SIG-M5 (cell line): ENCODE measurements at places on chromosomes 5 and 9.

GRCh38 chr9:82588301-82589180, 474.4 kb downstream of the RASEF start:
- DNase-seq = no peak

GRCh38 chr9:2872250-2872930, 28.5 kb upstream of the PUM3 start:
- no peak for DNase-seq

- no peak for DNase-seq
Measured at GRCh38 chr5:156942064-156942463, 21.0 kb downstream of the TIMD4 start.

DNA sequence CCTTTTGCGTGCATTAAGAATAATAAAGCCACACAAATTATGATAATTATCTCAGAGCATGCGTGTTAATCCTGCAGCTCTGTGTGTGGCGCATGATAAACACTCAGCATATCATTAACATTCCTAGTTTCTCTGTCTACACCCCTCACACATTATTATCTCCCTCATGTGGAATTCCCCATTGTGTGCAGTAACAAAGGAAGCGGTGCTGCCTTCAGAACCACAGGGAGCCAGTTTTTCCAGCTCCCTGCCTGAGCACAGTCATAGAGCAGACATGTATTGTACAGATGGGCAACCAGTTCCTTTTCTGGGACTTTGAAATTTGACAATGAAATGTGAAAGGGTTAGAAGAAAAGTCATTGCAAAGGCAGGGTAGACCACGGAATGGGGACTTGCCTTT, 1365.5 kb upstream of the CDH9 start:
- no peak for DNase-seq

- no peak for DNase-seq
Measured at GRCh38 chr5:38051711-38052511, 206.4 kb upstream of the EGFLAM start.

DNA sequence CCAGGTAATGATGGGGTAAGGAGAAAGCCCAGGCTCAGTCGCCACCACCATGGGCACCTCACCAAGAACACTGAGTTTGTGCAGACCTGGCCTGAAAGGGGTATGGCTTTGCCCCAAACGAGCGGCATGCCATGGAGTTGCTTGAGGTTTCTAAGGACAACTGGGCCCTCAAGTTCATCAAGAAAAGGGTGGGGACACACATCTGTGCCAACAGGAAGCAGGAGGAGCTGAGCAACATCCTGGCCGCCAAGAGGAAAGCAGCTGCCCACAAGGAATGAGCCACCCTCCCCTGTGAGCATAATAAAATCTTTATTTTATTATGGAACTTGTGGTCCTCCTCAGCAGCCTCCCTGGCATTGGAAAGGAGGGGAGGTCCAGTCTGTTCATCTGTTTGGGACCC, 23.8 kb downstream of the CD14 start:
- no peak for DNase-seq

DNA sequence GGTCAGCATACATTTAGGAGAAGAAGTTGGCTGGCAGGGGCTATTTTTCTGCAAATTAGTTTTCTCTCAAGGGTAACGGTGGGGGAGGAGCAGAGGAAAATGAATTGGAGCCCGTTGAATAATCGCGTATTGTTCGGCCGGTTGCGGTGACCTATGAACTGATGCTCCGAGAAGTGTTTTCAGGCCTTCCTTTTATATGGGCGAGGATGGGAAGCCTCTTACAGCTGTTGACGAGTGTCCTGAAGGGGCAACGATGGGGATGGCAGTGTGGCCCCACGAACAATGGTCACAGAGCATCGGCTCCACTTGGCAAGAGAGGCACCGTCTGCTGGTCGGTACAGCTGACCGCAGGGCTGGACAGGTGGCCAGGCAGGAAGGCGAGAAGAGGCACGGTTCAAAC, 400.7 kb downstream of the ZSWIM6 start:
- DNase-seq = no peak

GRCh38 chr9:69549310-69550202, 122.6 kb downstream of the APBA1 start:
- DNase-seq = no peak

GRCh38 chr5:123209502-123210027, 120.5 kb downstream of the PRDM6 start:
- DNase-seq = no peak

DNA sequence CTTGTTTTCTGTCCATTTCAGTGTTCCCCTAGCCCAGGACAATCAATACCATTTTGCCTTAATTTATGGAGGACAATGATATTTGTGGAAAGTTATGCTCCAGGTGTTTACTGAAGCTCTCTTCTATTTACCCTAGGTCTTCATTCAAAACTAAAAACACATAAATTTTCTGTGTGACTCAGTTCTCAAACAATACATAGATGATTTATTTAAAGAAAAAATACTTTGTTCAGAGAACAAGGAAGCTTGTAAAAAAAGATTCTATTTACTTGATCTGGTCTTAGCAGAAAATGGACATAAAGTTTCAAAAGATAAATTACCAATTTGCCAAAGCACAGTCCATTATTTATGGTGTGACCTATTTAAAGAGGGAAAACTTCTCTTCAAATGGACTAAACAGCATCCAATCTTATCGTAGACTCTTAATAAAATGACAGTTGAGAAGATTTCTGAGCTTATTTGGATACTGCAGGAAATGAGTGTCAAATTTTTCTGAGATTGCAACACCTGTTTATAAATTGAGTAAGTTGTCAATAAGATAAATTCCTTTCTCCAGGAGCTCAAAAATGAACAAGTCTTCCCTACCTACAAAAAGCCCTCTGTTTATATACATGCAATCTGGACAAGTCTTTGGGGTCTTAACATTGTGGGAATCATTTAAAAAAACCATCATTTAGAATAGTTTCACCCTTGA, 627.2 kb downstream of the PSAT1 start:
- DNase-seq = no peak

- DNase-seq = no peak
Measured at GRCh38 chr5:61706751-61707150, 374.7 kb downstream of the ZSWIM6 start.

DNA sequence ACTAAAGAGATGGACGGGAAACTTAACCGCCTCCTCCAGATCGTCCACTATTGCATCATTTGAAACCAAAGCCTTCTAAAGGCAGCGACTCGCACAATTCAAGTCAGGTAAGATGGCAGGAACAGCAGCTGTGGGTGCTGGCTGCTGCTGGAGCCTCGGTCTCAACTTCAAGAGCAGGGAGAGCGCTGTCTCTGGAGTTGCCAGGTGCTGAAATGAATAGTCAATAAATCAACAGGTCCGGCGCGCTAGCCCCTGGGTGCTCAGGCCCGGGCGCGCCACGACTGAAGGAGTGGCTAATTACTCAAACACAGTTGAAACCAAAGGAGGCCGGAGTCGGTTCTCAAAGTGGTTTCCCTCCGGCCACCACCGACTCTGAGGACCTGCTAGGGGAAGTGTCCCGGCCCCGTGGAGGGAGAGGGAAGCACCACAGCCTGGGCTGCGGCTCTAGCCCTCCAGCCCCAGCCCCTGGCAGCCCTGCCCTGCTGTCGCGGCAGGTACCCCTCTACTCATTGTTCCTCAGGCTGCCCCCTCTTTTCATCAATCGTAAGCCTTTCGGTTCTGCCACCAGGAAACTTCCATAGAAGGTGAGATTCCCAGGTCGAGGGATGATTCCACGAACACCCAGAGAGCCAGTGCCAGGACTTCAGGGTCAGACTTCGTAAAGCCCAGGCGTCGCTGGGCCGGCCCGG, 804 bp downstream of the TTC39B start:
- DNase-seq = no peak

GRCh38 chr9:21455320-21455719, 15.1 kb downstream of the IFNA1 start:
- no peak for DNase-seq

- DNase-seq = no peak
Measured at GRCh38 chr9:9341203-9341602, 1271.6 kb downstream of the PTPRD start.

DNA sequence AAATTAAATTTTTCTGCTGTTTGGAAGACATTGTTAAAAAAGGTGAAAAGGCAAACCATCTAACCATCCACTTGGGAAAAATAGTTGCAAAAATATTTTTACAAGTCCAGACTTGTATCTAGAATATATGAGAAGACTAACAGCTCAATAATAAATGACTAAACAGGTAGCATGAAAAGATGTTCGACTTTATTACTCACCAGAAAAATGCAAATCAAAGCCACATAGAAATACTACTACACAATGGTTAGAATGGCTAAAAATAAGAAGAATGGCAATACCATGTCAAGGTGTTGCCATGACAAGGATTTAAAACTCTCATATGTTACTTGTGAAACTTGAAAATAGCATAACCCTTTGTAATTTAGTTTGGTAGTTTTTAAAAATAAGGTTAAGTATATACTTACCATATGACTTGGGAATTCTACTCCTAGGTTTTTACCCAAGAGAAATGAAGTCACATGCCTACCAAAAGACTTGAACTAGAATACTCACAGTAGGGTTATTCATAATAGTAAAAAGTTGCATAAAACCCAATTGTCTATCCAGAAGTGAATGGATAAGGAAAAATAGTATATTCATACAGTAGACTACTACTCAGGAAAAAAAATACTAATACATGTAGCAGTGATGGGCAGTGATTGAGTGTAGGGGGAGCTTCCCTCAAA, 93.8 kb downstream of the VPS13A start:
- no peak for DNase-seq

DNA sequence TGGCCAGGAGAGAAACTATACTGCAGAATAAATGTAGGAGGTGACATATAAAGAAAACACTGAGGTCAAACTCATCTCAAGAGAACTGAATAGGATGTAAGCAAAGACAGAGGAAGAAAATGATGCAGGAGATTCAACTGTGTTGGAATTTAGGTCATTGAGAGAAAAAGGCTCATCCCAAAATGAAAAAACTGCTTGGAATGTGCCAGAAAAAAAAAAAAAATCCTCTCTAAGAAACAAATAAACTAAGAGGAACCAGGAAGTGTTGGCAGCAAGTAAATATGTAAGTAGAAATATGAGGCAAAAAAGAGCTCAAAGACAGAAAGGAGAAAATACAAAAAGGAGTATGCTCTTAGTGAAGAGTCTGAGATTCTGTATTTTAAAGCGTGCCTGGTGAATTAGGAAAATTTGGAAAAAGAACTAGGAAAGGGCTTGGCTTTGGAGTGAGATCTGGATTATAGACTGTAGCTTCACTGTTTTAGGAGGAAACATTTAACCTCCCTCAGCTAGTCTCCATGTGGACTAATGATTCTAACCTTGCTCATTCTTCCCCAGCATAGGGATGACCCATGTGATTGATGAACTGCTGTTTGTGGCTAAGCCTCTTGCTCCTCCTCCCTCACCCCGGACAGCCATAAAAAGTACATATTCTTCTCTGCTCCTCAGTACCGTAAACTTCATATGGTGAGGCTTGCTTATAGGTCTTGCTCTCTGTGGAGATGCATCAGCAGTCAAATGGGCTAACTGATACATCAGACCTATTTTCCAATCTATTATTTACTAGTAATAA, 185.6 kb upstream of the POU5F2 start:
- DNase-seq = no peak

DNA sequence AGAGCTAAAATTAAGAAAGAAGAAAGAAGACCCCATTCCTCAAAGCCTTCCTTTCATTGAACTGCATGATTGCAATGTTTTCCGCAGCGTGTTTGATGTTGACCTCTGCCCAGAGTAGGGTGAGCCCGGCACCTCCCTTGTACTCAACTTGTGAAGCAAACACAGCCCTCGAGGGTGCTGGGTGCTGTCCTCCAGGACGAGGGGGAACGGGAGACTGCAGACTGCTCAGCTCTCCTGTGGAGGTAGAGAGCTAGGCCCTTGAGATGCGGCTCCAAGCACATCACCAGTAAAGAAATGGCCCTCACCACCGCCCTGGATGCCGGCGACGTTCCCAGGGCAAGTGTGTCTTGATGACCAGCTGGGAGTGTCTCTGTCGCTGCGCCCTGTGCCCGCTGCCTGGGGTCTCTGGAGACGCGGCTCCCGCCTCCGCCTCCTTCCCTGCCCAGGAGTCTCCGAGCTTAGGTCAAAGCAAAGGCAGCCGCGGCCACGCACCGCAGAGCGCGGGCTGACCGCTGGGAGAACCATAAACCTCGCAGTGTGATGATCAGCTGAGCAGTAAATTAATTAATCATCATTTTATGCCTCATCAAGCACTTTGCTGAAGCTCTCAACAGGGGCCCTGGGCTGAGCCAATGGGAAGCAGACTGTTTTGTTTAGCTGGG, 108.7 kb downstream of the IRX2 start:
- DNase-seq = no peak

DNA sequence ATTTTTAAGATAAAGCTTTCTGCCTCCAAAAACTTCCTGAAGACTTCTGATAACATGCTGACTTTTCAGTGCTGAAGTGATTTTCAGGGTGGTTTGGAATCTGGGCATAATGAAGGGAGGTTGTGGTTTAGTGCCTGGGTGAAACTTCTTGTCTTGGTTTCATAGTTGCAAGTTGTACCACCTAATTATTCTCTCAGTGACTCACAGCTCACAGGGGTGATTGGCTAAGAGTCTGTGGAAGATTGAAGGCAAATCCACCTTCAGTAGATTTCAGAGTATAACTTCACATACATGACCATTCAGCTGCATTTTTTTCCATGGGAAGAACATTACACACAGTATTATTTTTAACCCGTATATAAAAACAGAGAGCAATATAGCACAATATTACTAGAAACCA, 199.9 kb downstream of the PTTG1 start:
- DNase-seq = no peak

- DNase-seq = no peak
Measured at GRCh38 chr5:160173-160510, 31.2 kb upstream of the LRRC14B start.

- no peak for DNase-seq
Measured at GRCh38 chr9:93541581-93542349, 34.6 kb upstream of the PHF2 start.

DNA sequence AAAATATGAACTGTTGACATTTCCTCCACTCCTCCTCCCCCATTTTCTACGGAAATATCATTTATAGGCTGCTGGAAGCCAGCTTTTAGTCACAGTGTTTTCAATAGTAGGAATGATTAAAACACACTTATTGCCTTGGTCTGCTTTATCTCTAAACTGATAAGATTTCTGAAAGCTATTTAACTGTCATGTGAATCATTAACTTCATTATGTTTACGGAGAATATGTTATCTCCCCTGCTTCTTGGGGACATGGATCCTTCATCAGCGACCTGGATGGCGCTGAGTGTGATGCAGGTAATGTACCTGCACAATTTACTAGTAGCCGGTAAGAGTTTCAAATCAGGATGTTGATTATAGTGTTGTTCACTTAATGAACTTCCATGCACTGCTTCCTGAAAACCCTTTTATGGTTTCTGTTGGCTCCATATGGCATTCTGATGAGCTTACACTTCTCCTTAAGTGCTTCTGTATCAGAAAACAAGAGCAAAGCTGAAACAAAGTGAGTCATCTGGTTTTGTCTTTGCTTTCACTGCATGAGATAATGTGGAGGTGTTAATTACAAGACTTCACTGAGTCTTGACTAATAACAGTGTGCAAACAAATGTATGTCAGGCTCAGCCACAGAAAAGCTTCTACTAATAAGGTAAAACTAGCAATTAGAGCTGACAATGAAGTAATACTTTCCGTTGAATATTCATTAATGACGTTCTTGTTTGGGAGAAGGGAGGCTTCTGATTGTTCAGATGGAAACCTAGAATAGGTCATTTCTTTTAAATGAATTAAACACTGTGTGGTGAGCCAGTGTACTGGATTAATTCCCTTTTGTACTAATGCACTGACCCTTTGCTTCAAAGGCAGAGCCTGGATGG, 162.4 kb upstream of the ZNF608 start:
- no peak for DNase-seq
